ENCODE measurements at places on chromosomes 4 and X. TPM values are rescaled to one million over a fixed set of nuclear protein-coding genes. Genes with fewer than 3 reads are reported as not detected.

Gene NRK
- not detected for total RNA-seq

Gene GPC4
- total RNA-seq: 0.14 TPM

- no peaks in the 10 kb centered on the region for H3K4me1 ChIP-seq
- no peak for DNase-seq
- H3K4me3 ChIP-seq: no peak overlapping the region
- H3K27ac ChIP-seq: no peak overlapping the region
Observed at GRCh38 chr4:170049766-170050165, 23.6 kb upstream of the MFAP3L start.

- H3K27ac ChIP-seq: no peak overlapping the region
- H3K4me3 ChIP-seq: no peak overlapping the region
- no peaks in the 10 kb centered on the region for H3K27me3 ChIP-seq
- DNase-seq: peak; percentile 29
Observed at GRCh38 chr4:87353592-87353991, 30.9 kb upstream of the HSD17B13 start.

GRCh38 chr4:118254368-118254767 lies 98.4 kb downstream of the PRSS12 start:
- H3K4me1 ChIP-seq: no peaks in the 10 kb centered on the region
- no peak for DNase-seq
- H3K4me3 ChIP-seq: no peak overlapping the region
- H3K27me3 ChIP-seq: 0 out of 3 replicates have a peak, but pooled peaks cover 2% of the 10 kb centered on the region
- no peaks in the 10 kb centered on the region for H3K36me3 ChIP-seq
- no peak overlapping the region for H3K27ac ChIP-seq

GRCh38 chrX:33447285-33447684 lies 235.9 kb upstream of the DMD start:
- no peaks in the 10 kb centered on the region for H3K4me1 ChIP-seq
- H3K27ac ChIP-seq: no peak overlapping the region
- H3K27me3 ChIP-seq: no peaks in the 10 kb centered on the region
- H3K36me3 ChIP-seq: no peaks in the 10 kb centered on the region
- H3K4me3 ChIP-seq: no peak overlapping the region

GRCh38 chr4:101039367-101039766 lies 308.0 kb downstream of the PPP3CA start:
- H3K27ac ChIP-seq: no peak overlapping the region
- DNase-seq: no peak
- no peaks in the 10 kb centered on the region for H3K27me3 ChIP-seq
- H3K4me1 ChIP-seq: no peaks in the 10 kb centered on the region

Gene RNF175
- total RNA-seq: not detected

Gene FAM47A
- not detected for total RNA-seq

Gene TXK
- total RNA-seq: not detected

DNA sequence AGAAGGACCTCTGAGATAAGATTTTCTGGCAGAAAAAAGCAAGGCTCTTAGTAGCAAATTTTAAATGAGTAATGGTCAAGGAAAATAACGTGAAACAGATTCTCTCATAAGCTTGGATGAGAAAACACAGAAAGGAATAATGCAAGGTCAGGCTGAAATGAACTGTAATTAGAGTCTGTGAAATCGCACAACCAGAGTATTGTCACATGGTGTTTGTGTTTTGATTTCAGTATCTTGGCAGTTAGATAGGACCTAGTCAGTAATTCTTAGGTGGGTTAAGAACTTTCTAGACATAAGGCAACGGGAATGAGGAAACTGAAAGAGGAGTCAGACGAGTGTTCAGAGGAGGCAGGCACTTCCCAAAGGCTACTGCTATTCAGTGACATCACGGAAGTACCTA lies 34.6 kb downstream of the LIMCH1 start:
- H3K4me1 ChIP-seq: no peaks in the 10 kb centered on the region
- H3K4me3 ChIP-seq: no peak overlapping the region
- H3K36me3 ChIP-seq: no peaks in the 10 kb centered on the region
- H3K27me3 ChIP-seq: no peaks in the 10 kb centered on the region
- no peak overlapping the region for H3K27ac ChIP-seq

Gene HMGN5
- 0.36 TPM for total RNA-seq

- H3K4me1 ChIP-seq: peaks cover 12% of the 10 kb centered on the region
- DNase-seq: no peak
- H3K27ac ChIP-seq: no peak overlapping the region
- no peak overlapping the region for H3K4me3 ChIP-seq
Observed at GRCh38 chr4:154414796-154415195, 76.8 kb downstream of the DCHS2 start.

DNA sequence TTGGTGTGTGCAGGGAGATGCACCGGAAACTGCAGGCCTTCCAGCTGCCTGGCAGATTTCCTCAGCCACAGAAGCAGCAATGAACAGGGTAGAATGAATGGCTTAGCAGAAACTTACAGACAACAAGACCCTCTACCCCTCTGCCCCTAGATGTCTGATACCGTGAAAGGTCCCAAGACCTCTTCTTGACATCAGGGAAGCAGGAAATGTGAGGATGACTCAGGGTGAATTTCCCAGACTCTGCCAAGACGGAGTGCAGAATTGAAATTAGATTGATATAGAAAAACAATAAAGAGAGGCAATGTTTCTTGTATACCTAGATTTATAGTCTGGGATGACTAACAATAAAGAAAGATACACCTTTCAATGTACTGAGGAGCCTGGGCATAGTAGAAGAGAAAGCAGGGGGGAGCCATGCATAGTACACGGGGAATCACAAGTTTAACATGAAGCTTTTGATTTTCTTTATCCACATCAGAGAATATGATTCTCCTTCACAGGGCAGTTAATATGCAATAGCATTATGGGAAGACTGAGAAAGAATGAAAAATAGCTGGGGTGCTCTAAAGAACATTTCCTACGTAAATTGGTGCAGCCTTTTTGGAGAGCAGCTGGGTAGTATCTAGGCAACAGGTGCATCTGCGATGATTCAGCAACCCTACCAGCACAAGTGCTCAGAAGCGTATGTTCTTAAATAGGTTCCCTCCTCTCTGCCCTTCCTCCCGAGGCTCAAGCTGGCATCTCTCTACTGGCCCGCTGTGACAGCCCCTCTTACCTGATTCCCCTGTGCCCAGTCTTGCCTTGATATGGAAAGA lies 18.3 kb upstream of the CXCR3 start:
- no peak overlapping the region for H3K27ac ChIP-seq
- no peaks in the 10 kb centered on the region for H3K27me3 ChIP-seq

GRCh38 chr4:156515295-156515694 lies 456.3 kb downstream of the PDGFC start:
- H3K36me3 ChIP-seq: no peaks in the 10 kb centered on the region
- H3K27me3 ChIP-seq: no peaks in the 10 kb centered on the region
- no peak overlapping the region for H3K4me3 ChIP-seq
- no peaks in the 10 kb centered on the region for H3K4me1 ChIP-seq

Gene HSFX2
- not detected for total RNA-seq

GRCh38 chr4:109156356-109156755 lies 146.1 kb downstream of the COL25A1 start:
- no peaks in the 10 kb centered on the region for H3K36me3 ChIP-seq
- no peaks in the 10 kb centered on the region for H3K27me3 ChIP-seq
- no peaks in the 10 kb centered on the region for H3K4me1 ChIP-seq

All from HepG2 (cell line).